ENCODE measurements at places on chromosomes 5 and 9.

DNA sequence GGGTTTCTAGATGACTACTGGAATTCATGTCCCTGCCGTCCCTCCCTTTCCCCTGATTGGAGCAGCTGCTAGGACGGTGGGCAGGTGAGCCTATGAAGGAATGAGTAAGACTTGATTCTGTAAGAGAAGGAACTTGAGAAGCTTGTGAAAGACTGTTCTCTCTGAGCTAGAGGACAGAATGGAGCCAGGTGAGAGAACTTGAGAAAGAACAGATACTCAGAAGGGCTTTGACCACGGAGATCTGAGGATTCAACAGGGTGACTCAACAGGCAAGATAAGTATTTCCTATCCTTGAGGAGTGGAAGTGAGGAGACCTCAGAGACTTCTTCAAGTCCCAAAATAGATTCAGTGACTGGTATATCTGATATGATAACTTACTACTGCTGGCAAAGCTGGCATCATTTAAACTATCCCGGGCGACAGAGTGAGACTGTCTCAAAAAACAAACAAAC lies 41.9 kb downstream of the HSDL2 start:
- peak; percentile 15 for DNase-seq

DNA sequence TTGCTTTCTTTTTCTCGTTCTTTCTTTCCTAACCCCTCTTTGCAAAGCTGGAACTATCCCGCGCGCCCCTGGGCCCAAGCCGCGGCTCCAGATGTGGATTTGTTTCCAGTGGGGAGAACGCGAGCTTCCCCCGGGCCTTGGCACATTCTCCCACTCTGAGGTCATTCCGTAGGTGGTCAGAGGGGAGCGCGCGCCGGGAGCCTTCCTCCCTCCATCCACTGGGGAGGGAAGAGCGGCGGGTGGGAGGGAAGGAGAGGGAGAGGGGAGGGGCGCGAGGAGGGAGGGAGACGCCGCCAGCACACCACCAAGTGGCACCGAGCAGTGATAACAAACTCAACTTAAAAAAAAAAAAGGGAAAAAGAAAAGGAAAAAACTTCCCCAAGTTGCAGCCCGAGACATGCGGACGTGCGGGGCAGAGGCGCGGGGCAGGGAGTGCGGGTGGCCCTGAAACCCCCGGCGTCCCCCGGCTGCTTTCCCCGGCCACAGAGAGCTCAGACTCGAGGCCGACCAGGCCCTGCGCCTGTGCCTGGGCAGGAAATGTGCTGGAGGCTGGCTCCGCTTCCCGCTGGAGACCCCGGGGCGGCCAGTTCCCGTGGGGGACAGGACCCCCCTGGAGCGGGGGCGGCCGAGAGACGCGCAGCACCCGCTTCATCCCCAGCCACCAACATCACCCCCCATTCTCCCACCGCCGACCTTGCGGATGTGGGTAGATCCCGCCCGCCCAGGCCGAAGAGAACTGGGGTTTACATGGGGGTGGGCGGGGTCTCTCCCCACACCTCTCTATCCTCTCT lies 3.1 kb downstream of the IER5L start:
- DNase-seq: peak; percentile 62

- no peak for DNase-seq
These were observed 1381.8 kb downstream of the EFNA5 start for GRCh38 chr5:106288979-106289378.

DNA sequence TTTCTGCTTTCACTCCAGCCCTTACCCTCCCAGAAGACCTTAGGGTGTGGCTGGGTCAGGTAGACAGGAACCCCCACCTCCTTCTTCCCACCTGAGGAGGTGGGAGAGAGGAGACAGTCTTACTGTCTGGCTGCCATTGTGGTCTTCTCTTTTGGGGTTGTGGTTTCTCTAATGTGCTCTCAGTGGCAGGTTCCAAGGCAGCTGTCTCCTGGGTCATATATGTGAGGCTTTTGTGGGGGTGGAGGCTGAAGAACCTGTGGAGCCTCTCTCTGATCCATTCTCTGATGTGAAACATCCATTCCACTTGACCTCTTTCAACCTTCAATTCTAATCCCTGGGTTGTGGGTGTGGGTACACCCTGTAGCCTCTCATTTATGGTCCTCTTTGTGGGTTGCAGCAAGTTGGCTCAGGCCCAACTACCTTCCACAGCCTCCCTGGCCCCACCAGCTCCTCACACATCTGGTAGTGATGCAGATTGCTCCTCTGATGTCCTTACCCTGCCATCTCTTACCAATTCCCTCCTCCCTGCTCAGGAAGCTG lies 118.4 kb downstream of the CEP120 start:
- DNase-seq: no peak

- DNase-seq: peak; percentile 42
These were observed 26.3 kb upstream of the TENT4A start for GRCh38 chr5:6686915-6687409.

- peak; percentile 100 for DNase-seq
These were observed 55.7 kb downstream of the SUSD1 start for GRCh38 chr9:112119225-112120029.

DNA sequence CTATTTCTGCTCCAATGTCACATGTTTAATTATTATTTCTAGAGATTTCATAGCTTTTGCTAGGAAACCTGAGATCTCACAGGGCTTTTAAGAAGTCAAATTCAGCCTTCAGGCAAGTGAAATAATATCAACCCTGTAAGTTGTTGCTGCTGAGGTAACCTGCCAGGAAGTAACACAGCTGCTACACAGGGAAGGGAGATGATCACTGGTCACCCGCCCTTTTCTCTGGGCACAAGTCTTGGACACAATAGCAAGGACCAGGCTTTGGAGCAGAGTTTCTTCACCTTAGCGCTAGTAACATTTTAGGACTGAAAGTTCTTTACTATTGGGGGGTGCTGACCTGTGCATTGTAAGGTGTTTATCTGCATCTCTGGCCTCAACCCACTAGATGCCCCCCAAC lies 50.1 kb downstream of the PTTG1 start:
- DNase-seq: no peak

GRCh38 chr9:36218011-36218410 lies 27.3 kb downstream of the CLTA start:
- no peak for DNase-seq

GRCh38 chr5:6587171-6587570 lies 45.7 kb downstream of the NSUN2 start:
- DNase-seq: no peak

DNA sequence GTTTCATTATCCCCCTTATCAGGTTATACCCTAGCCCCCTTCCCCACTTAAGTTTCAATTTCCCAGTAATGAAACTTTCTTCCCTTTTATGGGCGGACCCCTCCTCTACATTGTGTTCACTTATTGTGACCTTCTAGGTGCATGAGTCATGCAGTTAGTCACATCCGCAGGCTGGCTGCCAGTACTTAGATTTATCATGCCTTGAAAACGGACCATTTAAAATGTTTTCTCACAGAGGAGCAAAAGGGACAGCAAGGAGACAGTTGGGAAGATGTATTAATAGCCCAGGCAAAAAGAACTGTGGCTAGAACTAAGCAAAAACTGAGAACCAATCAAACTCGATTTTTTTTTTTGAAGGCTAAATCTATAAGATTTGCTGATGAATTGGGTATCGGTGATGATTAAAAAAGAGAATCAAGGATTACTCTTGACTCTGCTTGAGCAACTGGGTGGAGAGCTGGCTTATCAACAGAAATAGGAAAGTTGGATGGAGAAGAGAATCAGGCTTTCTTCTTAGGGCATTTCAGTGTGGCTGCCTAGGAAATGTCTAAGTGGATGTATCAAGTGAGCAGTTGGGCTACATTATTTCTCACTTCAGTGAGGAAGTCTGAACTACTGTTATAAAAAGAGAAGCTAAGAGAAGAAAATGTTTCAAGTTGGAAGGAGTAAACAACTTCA lies 615.0 kb downstream of the HINT1 start:
- peak; percentile 83 for DNase-seq

DNA sequence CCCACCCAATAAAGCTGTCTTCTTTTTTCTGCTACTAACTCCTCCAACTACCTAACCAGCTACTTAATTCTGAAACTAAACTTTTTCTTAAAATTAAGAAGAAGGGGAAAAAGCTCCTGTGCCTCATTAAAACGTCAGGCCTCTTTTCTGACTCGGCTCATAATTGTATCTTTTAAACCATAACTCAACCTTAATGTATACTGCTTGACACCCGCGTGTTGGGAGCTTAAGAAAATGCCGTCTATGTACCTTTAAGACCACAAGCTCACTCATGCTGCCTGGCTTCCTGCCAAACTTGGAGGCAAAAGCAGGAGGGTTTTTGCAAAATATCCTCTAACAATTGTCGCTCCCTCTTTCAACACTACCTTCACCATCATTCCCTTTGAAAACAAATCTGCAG lies 5.0 kb downstream of the EBF1 start:
- DNase-seq: peak; percentile 55

- no peak for DNase-seq
These were observed 10.4 kb downstream of the PTCH1 start for GRCh38 chr9:95506428-95506677.

DNA sequence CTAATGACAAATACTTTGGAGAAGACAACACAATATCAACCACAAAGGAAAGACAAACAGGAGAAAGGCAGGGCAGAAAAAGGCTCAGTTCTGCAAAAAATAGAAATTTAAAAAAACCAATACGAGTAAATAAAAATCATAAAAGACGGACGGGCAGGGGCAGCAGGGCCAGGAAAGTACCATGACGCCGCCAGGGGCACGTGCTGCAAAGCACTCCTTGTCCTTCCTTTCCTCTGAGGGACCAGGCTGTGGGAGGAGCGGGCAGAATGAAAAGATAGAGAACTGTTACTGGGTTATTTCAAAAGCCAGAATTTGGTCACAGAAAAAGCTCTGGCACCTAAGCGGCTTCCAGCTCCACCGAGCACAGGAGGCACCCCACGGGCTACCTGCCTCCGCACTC lies 53.9 kb downstream of the HABP4 start:
- DNase-seq: no peak

DNA sequence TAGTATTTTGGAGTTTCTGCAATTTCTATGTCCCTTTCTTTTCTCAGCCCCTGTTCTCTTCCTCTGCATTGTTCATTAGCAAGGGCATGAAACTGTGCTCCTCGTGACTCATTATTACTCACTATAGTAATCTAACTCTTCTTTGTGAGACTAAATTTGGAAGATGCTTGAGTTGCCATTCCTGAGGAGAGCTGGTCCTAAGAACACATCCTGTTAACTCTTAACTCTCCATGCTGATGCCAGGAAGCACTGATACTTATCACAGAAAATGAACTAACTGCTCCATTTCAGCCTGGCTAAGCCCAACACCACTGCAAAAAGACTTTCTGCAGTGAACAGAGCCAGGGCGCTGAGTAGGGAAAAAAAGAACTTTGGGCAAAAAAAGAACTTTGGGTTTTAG lies 10.6 kb upstream of the CSNK1A1 start:
- peak; percentile 98 for DNase-seq

DNA sequence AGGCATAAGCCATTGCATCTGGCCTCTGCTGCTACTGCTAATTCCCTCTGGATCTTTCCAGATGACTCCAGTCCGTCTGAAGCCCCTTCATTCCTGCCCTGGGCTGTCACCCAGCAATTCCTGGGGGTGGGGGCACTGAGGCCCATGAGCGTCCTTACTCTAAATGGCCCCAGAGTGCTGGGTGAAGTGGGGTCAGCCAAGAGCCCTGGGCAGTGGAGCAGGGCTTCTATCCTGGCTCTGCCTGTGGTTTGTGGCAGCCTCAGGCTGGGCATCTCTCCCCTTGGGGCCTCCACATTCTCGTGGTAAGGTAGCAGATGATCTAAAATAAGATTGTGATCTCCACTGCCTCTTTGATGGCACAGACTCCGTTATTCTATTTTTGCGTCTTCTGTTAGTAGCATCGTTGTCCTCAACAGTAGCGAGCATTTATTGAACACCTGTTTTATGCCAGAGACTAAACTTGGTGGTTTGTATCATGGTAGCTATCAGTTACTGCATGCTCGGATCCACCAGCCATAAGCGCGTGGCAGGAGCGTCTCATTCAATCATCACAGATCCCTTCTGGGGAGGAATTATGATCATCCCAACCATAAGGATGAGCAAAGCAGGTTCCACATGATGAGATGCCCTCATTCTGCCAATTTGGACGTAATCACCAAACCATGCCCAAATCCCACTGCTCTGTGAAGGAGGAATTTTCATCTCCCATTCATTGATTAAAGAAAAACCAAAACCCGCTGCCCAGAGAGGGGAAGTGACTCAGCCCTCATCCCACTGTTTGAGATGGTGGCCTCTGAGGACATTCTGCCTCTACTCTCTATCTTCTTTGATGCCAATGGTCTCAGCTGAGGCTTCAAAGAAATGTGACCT lies 21.9 kb upstream of the DUSP1 start:
- peak; percentile 59 for DNase-seq

DNA sequence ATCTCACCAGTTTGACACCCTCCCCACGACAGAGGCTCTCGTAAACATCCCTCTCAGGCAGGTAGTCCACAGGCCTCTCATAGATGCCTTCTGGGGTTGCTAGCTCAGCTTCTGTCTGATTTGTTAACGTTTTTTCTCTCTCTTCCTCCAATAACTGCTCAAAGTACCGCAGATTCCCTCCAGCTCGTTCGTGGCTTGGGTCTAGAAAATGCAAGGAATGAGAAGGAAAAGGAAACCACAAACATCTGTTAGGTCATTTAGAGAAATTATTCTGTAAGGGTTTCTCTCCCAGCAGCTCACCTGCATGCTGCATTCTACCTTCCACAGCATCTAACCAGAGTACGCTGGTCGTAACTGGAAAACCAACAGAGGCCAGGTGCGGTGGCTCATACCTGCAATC lies 18.5 kb downstream of the P4HA2 start:
- DNase-seq: no peak

DNA sequence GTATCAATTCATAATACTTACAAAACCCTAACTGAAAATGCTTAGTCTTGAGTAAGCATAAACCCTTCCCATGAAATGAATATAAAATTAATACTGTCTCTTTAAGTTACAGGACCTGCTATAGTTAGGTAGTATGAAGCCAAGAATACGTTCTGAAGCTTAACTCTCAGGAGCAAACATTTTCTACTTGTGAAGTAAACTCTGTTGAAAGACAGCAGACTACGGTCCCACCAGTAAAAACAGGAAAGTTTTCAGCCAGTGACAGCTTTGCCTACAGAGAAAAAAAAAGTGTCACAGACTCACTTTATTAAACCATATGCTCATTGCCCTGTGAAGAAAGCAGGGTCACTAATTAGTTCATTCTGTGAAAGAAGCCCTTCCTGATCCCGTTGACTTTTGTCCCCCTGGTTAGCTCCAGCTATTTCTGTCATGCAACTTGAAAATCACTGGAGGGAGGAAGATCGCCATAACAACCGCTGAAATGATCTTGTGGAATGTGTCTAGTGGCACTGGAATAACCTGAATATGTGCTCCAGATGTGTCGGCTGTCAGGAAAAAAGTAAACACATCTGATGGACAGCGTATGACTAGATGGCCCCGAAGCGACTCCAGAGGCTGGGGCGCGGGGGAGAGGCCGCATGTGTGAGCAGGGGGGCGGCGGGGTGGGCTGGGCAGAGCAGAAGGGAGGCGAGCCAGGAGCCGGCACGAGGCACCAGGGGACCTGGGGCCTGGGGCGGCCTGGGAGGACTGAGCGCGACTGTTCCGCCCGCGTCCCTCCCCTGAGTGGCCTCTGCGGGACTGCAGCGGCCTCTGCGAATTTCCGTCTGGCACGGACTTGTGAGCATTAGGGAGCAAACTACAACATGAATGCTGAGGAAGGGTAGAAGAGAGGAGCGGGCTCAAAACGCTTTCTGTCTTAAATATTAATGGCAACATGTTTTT lies 41.9 kb downstream of the BNC2 start:
- DNase-seq: peak; percentile 83

- DNase-seq: peak; percentile 25
These were observed 48.3 kb upstream of the POU4F3 start for GRCh38 chr5:146290318-146290717.

GRCh38 chr9:38041564-38042243 lies 27.3 kb downstream of the SHB start:
- DNase-seq: no peak

GRCh38 chr5:133232911-133233310 lies 181.1 kb downstream of the HSPA4 start:
- no peak for DNase-seq

GRCh38 chr9:82192211-82192610 lies 203.6 kb downstream of the SPATA31D1 start:
- no peak for DNase-seq
